ENCODE measurements at places on chromosomes 5 and 9. TPM values are rescaled to one million over a fixed set of nuclear protein-coding genes. Genes with fewer than 3 reads are reported as not detected.

- no peak for DNase-seq
These were observed 67.4 kb downstream of the CSNK1G3 start for GRCh38 chr5:123579410-123579809.

DNA sequence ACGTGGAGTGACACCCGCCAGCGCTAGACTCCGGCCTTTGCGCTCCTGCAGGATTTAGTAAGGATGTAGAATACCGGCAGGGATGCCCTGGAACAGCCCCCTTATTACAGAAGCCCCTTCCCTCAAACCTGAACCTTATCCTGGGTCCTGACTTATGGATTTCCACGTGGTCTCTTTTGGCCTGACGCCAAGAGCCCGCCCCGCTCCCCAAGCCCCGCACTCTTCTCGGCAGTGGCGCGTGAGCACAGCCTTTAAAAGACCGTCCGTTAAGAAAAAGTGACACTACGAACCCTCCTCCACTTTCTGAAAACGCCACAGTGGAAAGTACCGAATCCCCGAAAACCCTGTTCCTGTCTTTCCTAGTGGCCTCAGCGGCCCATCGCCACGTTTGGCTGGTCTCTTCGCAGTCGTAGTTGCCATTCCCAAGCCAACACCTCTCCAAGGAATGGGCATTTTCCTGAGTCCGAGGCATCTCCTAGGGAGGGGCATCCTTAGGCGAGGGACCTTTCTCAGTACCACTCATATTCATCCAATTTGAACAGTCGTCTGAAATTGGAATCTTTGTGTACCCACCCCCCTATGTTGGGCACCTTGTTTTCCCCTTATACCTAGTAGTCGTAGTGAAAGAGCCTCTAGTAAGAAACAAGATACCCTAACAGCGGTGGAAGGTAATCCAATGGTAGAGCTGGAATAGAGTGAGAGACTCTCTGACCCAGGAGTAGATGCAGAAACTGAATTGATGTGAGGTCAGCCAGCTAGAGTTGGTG, 732 bp upstream of the MCIDAS start:
- no peak for DNase-seq

GRCh38 chr9:100190339-100190738, 91.3 kb downstream of the INVS start:
- DNase-seq = no peak

DNA sequence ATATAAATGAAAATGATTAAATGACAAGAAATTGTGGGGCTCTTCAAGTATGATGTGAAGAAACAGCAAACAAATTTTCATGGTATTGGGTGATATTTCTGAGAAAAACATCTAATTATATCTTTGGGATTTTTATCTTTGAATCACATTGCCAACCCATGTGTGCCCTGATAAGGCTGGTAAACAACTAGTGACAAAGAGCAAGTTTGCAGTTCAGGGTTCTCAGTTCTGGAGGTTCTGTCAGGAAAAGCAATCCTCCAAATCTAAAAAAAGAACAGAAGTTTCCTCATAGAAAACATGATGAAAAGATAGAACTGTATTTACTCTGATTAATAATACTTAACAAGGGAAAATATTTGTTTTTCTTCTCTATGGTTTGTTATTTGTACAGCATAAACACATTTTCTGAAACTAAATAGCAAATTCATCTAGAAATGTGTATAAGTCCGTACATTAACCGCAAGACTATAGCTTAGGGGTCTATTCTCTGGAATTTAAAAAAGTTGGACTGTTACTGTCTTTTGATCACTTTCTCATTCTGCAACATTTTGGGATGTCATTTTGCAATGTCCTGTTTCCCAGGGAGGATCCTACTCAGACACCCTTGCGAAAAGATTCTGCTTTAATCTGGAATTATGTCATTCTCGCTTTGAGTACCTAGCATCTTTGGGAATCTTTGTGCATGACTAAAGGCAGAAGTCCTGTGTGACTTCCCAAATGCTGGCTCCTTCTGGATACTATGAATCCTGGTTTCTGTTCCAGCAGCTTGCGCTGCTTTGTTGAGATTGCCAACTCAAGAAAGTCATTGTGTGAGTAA, 308.5 kb downstream of the ADGRV1 start:
- DNase-seq = no peak

GARIN3 gene
- total RNA-seq = not detected

DNA sequence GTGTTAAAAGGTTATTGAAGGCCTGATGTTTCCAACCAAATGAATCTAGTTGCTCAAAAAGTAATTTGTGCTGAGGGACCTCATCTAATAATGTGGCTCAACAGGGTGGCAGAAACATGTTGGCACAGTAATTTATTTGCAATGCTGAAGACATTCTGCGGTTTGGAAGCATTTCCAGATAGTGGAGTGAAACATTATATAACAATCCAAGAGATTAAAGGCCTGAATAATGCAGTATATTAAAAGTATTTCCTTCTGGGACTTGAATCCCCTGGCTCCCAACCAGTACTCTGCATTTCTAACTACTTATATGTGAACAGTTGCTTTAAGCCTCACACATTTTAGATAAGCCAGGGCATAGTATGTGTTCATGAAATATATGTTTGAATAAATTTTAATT, 25.9 kb upstream of the ALDH1A1 start:
- DNase-seq = peak; percentile 43

PRRX2 gene
- total RNA-seq = 1.3 TPM

KIAA1958 gene
- total RNA-seq = 4.2 TPM

FOXD4L5 gene
- 0.04 TPM for total RNA-seq

CFAP90 gene
- not detected for total RNA-seq

DNA sequence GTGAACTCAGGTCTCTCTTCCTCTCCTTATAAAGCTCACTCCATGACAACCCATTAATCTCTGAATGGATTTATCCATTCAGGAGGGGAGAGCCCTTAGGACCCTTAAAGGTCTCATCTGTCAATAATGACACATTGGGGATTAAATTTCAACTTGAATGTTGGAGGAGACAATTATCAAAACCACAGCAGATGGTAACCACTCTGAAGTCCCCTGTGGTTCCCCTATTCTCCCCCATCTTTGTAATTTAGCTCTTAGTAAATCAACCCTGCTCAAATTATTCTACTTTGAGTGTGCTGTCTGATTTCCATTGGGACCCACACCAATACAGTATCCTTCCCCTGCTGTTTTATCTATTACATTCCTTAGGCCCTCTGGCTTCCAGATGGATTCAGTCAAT, 72.0 kb upstream of the RAI14 start:
- peak; percentile 30 for DNase-seq

DNA sequence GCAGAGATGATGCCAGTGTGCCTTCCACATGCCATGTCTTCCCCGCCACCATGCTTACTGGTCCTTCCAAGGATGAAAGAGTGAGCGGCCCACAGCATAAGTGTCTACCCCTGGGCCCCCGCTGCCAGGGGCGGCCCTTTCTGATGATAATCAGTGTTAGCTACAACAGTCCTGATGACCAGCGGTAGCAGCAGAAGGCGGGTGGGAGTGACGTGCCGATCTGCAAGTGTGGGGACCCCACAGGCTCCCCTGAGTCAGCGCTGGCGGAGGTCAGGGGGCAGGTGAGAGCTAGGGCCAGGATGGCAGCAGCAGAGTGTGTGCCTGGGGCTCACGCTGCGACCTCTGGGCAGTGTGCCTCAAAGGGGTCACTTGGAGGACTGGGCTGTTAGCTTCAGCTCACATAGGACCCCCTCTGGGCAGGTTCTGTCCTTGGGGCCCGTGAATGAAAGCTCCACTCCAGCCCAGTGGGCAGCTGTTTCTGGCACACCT, 80.4 kb downstream of the HMCN2 start:
- no peak for DNase-seq

DNA sequence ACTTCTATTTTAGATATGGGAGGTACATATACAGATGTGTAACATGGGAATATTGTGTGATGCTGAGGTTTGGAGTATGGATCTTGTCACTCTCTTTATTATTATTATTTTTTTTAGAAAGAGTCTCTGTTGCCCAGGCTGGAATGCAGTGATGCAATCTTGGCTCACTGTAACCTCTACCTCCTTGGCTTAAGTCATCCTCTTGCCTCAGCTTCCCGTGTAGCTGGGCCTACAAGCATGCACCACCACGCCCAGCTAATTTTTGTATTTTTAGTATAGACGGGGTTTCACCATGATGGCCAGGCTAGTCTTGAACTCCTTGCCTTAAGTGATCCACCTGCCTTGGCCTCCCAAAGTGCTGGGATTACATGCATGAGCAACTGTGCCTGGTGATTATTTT, 138.4 kb upstream of the SLC28A3 start:
- DNase-seq = no peak

F12 gene
- total RNA-seq = 36.8 TPM

DNA sequence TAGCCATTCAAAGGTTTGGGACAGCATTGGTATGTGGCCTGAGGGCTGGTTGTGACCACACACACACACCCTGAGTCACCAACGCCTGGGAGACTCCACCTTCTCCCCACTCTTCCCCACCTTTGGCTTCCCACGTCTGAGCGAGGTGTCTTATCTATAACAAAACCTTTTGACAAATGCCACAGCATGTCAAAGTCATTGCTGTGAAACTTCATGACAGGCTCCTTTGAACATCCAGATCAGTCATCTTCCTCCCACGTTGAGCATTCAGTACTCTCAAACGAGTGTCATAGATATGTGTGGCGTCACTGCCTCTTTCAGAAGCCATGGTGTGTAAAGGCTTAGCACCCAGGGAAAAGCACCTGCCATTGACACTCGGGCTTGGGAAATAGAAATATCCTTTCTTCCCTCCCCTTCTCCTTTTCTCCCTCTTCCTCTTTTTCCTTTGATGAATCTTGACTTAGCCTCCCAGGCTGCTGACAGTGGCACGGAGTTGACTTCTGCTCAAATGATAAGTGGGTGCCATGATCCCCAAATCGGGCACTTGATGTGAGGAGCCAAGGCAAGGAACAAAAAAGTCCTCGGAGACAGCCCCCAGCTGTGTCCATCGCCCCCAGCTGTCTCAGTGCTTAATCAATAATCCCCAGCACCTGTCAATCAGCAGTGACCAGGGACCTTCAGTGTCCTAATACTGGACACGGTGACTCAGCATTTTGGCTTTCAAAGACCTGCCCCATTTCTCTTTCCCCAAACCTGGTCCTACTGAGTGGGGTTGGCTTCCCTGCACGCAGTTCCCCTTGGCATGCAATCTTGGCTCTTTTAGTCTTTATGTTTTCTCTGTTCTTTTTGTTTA, 114.8 kb downstream of the FGF18 start:
- peak; percentile 60 for DNase-seq

DNA sequence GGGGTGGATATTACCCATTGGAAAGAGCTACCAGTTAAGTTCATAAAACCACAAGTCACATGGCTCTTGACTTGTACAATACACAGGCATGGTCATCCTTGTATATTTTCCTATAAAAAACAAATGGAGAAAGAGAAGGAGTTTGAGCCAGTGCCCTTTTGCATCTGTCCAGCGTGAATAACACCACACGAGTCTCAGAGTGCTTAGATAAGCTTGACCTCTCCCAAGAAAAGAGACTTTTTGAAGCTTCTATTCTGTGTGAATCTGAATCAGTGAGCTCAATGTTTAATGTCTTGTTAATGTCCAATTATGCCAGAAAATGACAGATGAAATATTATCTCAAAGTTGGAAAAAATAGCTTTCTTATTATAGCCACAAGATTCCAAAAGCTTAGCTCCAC, 30.9 kb upstream of the LPAR1 start:
- no peak for DNase-seq

SAXO1 gene
- total RNA-seq = not detected

DNA sequence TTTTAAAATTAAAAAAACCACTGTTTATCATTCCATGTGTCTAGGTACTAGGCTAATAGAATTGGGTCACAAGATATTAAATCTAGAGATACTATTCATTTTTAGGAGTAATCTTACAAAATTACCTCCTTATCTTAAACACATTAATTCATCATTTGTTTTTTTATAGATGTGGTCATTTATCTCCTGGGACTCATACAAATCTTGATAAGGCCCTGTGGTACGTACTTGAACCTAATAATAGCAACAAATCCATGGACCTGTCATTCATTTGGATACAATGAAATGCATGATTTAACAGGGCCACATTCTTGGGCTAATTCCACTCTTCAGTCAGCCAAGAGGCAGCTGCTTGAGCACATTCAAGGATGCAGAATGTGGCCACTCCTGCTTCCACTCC, 66.4 kb upstream of the MARCHF11 start:
- DNase-seq = no peak

GMCL2 gene
- total RNA-seq = not detected

DNA sequence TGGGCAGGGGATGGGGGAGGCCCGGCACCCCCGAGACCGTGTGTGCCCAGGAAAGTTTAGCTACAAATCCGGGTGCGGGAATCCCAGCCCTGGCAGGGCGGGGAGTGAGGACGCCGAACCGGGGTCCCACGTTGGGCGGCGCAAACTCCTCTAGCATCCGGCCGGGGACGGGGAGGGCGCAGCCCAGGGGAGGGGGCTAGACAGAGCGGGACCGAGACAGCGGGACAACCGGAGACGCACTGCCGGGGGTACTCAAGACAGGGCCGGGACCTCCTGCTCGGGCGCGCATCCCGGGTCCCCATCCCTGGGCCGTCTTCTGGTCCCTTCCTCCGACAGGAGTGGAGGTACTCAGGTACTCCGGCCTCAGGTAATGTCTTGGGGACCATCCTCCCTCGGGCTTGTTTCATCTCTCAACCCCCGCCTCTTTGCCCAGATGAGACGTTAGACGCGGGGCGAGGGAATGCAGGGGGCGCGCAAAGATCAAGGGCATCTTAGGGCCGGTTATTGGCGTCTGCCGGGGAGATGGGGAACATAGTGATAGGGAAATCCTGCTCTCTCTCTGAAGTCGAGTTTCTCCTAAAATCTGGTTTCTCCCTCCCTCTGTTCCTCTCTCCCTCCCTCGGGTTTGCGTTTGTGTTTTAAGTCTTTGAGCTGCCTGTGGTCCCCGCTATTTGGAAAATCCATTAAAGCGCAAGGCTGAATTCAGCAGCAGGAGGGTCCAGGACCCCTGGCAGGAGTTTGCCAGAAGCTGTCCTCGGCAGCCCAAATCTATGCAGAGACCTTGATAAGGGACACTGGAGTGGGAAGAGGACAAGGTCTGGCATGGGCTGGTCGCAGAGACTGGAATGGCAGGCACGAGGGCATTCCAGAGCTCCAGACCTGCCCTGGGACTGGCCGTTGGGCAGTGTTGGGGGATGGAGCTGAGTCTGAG, 815 bp downstream of the PDZD2 start:
- DNase-seq = no peak

DNA sequence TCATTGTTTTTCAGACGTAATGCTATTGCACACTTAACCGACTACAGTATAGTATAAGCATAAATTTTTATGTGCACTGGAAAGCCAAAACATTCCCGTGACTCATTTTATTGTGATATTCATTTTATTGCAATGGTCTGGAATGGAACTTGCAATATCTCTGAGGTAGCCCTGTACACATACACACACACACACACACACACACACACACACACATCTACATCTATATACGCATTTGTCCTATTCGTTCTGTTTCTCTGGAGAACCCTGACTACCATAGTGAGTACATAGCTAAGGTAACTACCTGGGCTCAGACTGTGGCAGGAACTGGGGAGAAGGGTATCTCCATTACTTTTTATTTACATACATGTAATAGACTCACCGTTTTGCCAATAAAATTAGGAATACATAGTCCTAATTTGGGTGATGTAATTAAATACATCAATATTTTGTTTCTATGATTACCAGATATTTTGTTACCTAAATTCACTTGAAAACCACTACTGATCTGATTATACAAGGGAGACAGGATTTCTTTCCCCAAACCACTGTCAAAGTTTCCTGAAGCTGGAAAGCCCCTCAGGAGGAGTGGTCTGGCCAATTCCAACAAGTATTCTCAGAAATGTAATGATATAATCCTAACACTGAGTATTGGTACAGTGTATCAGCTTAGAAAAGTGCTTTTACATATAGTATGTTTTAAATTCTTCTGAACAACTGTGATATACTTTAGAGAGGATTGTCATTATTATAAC, 74.0 kb upstream of the PLPP1 start:
- peak; percentile 66 for DNase-seq

C9orf50 gene
- total RNA-seq = not detected

Measured in PC-3 (cell line).